ENCODE measurements at places on chromosomes 3 and 15.

- no peak for DNase-seq
Measured at GRCh38 chr3:159866201-159866746, 122.4 kb upstream of the IL12A start.

GRCh38 chr15:93583968-93584367 lies 495.0 kb upstream of the RGMA start:
- no peak for DNase-seq

GRCh38 chr3:143538577-143538981 lies 309.7 kb downstream of the SLC9A9 start:
- DNase-seq, result no peak

GRCh38 chr15:99586121-99586520 lies 20.3 kb downstream of the MEF2A start:
- DNase-seq, result no peak

- DNase-seq, result no peak
Measured at GRCh38 chr3:139310474-139310933, 33.3 kb upstream of the MRPS22 start.

GRCh38 chr15:34613301-34613700 lies 29.9 kb upstream of the GOLGA8B start:
- no peak for DNase-seq

DNA sequence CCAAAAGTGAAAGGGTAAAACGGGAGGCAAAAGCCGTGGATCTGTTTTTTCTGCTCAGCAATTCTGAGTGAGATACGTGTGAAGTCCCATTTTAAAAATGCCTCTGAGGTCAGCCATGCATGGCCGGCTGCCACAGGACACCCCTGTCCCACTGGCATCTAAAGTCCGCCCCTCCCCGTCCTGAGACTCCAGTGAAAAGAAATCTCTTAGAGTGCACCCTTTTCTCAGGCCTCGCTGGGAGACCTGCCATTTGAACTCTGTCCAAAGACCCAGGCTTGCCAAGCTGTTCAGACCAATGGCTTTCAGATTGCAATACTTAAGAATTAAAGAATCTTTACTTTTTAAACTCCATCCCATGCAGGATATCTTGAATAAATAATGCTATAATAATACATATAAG lies 61.0 kb upstream of the SLC24A5 start:
- DNase-seq, result no peak

GRCh38 chr3:194865061-194865460 lies 179.4 kb downstream of the FAM43A start:
- no peak for DNase-seq

DNA sequence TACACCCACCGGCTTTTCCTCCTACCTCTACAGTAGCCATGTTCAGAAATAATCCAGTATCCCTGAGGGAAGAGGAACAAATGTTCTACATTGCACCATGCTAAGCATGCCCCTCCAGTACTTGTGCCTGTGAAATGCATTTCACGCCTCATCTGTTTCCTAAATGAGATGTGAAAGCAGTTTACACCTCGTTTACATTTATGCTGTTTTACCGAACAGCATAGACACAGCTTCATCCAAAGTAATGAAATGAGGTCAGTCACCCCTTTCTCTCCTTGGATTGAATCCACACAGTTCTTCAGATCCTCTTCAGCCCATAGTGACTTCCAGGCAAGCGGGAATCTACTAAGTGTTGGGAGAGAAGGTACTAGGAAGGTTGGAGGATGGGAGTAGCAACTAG lies 514.3 kb downstream of the PDCD6IP start:
- DNase-seq, result no peak

DNA sequence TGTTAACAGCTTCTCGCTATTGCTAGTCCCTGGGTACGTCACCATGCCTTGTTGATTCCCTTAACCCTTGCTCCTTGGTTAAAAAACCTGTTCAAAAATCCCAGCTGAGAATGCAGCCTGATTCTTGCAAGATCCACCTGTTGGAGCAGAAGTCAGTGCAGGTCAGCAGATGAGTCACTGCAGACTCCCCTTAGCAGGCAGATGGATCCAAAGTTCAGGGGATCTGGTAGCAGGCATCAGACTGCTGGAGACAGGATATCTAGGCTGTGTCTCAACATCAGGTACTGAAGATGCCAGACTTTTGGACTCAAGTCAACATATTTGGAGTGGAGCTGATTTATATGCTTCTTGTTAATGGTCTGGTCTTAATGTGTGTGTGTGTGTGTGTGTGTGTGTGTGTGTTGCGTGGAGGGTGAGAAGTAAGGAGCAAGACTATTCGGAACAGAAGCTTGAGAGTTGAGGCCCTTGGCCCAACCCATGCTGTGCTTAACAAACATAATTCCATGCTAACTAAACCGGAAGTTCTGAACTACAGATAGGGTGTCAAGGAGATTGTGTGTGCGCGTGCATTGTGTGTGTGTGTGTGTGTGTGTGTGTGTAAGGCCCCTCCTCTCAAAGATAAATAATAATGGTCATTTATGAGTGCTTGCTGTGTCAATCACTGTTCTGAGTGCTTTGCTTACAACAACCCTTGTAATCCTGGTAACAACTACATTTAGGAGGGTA lies 1.0 kb upstream of the C3orf52 start:
- no peak for DNase-seq

- no peak for DNase-seq
Measured at GRCh38 chr3:52574056-52574965, 37.9 kb downstream of the UQCC5 start.

DNA sequence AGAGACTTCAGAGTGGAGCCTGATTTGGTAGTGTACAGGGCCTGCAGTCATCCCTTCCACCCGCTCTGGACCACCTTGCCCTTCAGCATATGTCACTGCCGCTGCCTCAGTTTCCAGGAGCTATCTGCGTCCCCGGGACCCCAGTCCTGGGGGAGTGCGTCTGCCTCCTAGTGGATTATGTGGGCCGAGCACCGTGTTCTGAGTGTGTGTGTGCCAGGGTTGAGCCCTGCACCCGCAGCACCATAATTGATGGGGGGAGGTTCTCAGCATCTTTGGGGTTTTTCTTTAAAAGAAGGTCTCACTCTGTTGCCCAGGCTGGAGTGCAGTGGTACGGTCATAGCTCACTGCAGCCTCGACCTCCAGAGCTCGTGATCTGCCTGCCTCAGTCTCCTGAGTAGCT lies 33.6 kb downstream of the CD276 start:
- no peak for DNase-seq

DNA sequence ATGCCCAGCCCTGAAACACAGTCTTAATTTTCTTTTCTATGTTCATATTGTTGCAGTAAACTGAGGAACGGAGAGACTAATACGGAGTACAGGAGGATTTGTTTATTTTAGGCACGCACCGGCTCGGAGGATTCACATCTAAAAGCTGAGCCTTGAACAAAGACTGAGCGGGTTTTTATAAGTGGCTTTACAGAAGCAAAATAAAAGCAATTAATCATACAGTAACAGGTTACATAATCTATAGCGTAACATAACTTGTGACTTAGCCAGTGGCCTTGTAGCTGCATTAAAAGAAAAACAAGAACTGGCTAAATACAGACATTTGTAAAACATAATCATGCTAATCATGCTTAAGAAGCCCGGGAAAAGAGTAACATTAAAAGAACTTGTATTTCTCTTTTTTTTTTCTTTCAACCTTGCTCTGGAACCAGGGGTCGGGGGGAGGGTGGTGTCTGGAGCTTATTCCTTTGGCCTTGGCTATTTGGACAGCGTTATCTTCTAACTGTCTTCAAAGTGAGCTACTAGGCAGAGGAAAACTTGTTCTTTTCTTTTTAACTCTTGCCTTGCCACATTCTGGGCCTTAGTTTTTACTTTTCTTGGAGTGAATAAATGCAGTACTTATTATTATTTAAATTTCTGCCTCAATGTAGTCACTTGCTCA lies 17.5 kb downstream of the NUSAP1 start:
- DNase-seq, result no peak

DNA sequence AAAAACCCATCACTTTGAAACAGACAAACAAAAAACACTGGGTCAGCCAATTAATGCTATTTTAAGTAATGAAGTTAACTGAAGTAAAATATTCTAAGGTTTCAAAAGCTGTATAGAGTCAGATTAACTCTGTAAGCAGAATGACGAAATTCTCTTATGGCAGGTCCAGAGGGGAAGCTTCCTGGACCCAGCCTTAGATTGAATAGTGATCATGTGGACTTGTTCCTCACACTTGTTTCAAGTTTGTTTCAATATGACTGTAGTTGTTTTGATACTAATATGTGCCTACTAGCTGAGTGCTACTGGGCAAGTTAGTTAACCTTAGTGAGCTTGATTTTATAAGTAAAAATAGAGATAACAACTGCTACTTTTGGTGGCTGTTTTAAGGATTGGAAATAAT lies 32.6 kb downstream of the PLS1 start:
- DNase-seq, result no peak

- DNase-seq, result no peak
Measured at GRCh38 chr3:177860184-177860583, 662.9 kb upstream of the TBL1XR1 start.
